GDM1 (cell line): ENCODE measurements at places on chromosomes 6 and 20.

DNA sequence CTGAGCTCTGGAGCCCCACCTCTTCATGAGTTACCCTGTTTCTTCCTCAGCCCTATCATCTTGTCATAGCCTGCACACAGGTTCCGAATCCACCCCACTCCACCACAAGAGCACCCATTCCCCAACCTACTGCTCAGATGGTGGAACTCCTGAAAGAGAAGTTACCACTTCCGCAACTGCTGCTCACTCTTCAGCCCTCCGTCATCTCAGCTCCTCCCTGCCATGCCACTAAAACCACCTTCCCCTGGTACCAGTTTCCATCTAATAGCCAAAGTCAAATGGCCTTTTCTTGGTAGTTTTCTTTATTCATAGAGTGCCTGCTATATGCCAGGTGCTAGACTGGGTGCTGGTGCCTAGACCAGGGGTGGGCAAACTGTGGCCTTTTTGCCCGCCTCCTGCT, 3.9 kb downstream of the RAB22A start:
- DNase-seq = no peak

GRCh38 chr6:55528624-55529023, 50.4 kb downstream of the HMGCLL1 start:
- no peak for DNase-seq

GRCh38 chr6:109325400-109325801, 56.9 kb downstream of the CD164 start:
- DNase-seq = no peak

- no peak for DNase-seq
Measured at GRCh38 chr6:41644297-41644879, 6.1 kb downstream of the MDFI start.
